ENCODE measurements at places on chromosomes 1 and 21. TPM values are rescaled to one million over a fixed set of nuclear protein-coding genes. Genes with fewer than 3 reads are reported as not detected.

MEX3A gene
- 0.56 TPM for total RNA-seq

ZNHIT6 gene
- total RNA-seq = 12.2 TPM

DNA sequence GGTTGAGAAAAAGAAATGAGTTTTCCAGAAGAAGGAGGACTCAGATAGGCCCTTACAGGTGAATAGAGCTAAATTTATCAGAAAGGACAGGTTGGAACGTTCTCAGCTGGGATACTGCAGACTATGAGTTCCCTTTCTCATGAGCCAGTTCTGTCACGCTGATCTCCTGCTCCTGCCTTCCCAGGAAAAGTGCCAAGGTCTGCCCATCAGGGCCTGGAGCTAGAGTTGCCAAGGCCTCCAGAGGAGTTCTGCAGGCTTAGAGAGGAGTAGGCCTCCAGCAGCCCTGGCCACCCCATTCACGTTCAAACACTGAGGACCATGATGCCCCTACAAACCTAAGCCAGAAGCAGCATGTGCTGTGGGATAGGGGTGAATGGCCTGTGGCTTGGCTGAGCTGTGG is 126.8 kb upstream of the TNR start:
- DNase-seq = no peak

GRCh38 chr1:8419861-8420260 is 101.9 kb downstream of the SLC45A1 start:
- no peak for DNase-seq

GRCh38 chr1:212769459-212770167 is 22.0 kb downstream of the NSL1 start:
- no peak for DNase-seq

- no peak for DNase-seq
These were observed 206.2 kb upstream of the PTBP2 start for GRCh38 chr1:96515430-96515829.

DNA sequence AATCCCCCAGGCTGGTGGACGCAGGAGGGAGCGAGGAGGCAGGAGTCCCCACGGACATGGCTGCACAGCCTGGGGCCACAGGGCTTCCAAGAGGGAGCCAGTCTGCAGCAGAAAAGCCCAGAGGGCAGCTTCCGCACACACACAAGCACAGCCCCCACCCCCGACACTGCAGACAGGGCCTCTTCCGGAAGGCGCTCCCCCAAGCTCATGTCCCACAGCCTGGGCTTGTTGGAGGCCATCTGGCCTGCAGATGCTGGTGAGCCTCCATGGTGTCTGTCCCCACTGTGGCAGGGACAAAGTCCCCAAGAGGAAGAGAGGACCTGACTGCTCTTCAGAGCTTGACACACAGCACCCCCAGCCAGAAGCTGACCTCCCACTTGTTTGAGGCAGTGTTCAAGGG is 13.4 kb upstream of the KIAA1614 start:
- DNase-seq = no peak
